ENCODE measurements at places on chromosomes 2 and 18.

- no peak for ATAC-seq
These were observed 218.3 kb downstream of the HAUS1 start for GRCh38 chr18:46322411-46322891.

DNA sequence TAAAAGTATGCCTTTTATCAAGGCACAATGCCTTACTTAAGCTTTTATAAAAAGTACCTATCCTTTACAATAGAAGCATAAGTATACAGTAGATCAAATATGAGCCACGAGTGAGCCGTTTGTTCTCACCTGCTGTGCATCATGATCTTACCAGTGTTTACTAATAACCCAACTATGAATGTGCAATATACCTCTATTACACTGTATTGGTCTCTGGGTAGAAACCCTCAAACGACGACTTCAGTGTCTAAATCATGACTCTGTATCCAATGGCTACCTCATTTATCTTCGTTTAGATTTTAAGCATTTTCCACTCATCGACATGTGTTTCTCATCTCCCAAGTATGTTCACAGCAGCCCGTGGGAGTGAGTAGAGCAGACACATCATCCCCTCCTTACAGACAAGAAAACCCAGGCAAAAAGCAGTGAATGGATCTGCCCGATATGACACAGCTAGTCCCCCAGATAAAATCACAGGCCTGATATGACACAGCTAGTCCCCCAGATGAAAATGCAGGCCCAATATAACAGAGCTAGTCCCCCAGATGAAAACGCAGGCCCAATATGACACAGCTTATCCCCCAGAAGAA is 279.8 kb downstream of the TNS1 start:
- no peak for ATAC-seq

- ATAC-seq, result no peak
These were observed 1.4 kb upstream of the MYCN start for GRCh38 chr2:15938803-15939555.

GRCh38 chr2:105776560-105776928 is 31.8 kb downstream of the NCK2 start:
- no peak for ATAC-seq

DNA sequence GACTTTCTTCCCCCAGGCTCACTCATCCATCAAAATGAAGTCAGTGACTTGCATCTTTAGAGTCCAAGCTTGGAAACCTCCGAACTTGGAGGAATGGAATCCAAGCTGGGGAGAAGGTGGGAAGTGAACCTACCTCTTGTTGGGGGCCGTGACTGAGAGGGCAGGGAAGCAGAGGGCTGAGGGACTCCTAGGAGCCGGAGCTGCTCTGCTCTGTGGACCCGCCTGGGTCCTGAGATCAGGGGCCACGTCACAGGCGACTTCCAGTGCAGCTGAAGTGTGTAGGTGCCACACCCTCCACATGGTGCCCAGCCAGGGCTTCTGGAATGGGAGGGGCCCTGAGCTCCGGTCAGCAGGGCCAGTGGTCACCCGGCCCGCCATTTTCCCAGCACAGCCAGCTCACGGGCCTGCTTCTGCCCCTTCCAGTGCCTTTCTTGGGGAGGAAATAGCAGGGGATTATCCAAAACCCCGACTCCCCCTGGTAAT is 63.4 kb upstream of the OTOS start:
- ATAC-seq, result no peak

DNA sequence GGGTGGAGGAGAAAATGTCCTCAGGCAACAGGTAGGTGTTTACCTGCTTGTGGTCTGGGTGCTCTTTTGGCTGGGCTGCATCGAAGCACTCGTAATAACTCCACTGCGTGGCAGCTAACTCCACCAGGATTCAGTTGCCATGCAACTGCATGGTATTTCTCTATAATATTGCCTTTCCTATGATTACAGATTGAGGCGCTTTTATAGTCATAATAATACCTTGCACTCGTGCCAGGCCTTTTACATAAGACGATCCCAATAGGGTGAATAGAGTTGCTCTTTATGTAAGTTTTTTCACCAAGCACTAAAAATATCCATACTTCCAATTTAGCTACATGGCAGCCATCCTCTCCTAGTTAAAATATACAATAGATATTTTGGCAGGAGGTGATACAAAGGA is 19.7 kb upstream of the NYAP2 start:
- ATAC-seq, result no peak

DNA sequence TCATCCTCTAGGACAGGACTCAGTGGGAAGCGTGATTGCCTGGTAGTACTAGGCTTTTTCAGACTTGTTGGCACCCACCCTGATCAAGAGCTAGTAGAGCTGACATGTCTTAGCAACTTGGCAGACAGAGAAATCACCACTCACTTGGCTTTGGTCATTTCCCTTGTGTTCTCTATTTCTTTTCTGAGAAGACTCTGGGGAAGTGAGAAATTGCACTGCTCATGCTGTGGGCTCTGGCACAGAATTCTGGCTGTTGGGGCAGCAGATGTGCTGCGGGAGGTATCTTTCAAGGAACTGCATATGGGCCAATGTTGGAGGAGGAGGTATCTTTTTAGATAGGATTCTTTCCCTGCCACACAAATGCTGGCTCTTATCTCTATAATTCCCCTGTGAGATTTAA is 529.1 kb upstream of the MEX3C start:
- ATAC-seq, result no peak

DNA sequence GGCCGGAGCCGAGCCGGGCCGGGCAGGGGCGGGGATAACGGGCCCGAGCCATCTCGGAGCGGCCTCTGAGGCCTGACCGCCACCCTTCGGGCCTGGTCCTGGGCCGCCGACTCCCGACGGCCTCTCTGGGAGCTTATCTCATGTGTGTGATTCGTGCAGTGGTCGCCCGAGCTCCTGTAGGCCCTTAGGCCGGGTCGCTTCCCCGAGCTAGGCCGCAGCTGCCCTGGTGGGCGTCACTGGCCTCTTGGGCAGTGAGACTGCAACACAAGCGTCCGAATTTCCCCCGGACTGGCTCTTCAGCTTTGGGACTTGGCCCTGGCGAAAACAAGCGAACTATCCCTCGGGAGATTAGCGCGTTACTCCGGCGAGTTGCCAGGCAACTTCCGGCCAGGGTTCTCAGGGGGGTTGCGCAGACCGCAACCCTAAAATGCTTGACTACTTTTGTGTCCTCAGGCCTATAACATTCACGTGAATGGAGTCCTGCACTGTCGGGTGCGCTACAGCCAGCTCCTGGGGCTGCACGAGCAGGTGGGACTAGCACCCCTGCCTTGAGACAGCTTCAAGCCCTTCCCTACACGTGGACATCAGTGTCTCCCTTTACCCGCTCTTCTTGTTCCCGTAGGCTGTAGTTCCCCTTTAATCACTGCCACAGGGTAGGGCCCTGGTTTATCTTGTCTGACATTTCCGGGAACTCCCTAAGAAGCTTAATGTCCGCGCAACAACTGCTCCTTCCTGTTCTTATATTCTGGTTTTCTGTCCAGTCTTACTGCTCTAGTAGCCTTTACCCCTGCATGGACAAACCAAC is 602 bp downstream of the SNX17 start:
- ATAC-seq, result peak; percentile 26

DNA sequence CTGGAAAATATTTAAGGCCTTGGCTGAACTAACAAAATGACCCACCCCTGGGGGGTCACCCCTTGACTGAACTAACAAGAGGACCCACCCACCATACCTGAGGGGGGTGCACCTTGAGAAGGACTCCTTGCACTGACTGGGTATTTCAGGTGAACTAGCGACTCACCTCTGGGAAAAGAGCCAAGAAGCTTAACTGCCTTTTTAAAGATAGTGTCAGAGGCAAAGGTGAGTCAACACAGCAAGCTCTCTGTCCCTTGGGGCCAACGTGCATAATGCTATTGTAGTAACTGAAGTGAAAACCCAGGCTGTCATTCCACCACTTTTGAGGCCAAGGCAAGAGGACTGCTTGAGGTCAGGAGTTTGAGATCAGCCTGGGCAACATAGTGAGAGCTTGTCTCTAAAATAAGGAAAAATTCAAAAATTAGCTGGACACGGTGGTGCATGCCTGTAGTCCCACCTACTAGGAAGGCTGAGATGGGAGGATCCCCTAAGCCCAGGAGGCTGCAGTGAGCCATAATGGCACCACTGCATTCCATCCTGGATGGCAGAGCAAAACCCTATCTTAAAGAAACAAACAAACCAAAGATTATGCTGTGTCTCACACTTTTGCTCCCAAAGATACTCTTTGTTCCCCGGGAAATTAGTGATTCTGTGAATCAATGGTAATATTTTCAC is 36.4 kb upstream of the ZCCHC2 start:
- ATAC-seq, result no peak

- ATAC-seq, result no peak
These were observed 13.5 kb downstream of the GPR39 start for GRCh38 chr2:132429941-132430573.

DNA sequence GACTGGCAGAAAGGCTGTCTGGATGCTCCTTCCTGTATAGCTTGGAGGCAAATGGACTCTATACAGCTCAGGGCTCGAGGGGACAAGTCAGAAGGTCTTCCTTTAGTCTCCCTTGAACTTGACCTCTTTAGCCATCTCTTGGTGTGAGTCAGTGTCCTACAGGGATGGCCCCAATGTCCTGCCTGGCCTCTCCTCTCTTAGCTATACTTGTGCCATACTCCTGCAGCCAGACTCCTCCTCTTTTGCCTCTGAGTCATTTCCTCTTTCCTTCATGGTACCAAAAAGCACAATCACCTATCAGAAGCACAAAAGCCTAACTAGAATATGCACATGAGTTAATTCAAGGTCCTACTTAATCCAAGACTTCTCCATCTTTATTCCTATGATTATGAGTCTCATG is 112.7 kb downstream of the XRCC5 start:
- no peak for ATAC-seq

DNA sequence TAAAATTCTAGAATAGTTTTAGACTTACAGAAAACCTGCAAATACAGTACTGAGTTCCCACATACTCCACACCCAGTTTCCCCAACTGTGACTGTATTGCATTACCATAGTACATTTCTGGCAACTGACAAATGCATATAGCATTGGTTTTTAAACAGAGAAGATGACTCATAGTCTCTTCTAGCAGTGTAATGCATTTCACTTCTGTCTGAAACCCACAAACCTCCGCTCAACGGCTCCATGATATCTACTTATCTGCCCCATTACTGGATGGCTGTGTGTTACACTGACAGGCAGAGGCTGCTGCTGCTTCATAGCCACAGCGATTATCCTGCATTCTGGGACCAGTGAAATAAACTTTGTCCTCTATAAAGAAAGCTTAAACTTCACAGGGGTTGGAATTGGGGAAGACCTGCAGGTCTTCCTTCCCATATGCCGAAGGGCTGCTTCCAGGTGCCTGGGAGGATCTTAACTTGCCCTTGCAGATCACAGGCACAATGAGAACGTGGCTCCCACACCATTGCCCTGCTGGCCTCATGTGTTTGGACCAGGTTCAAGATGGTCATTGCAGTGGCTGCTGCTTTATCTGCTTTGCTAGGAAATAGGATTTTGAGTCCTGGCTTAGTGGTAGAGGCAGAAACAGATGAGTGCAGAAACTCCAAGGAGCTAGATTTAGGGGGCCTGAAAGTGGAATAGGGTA is 742.6 kb upstream of the HS6ST1 start:
- ATAC-seq, result no peak

DNA sequence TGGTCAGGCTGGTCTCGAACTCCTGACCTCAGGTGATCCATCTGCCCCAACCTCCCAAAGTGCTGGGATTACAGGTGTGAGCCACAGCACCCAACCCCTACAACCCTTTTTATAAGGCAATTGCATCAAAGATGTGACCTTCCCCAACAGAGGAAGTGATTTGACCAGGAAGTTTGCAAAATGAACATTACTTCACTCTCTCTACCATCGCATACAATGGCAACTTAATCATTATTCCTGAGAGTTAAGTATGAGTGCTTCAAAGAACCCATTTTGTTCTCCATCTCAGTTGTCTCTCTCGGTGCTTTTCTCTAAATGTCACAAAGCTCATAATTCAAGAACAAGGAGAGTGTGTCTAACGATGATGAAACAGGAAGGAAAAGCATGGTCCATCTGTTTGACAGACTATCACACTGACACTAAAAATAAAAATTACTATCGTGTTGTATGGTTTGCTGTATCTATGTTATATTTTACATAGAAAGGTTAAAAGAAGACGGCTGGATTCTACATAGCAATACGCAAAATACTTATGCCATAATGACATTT is 18.1 kb upstream of the CREG2 start:
- ATAC-seq, result no peak

DNA sequence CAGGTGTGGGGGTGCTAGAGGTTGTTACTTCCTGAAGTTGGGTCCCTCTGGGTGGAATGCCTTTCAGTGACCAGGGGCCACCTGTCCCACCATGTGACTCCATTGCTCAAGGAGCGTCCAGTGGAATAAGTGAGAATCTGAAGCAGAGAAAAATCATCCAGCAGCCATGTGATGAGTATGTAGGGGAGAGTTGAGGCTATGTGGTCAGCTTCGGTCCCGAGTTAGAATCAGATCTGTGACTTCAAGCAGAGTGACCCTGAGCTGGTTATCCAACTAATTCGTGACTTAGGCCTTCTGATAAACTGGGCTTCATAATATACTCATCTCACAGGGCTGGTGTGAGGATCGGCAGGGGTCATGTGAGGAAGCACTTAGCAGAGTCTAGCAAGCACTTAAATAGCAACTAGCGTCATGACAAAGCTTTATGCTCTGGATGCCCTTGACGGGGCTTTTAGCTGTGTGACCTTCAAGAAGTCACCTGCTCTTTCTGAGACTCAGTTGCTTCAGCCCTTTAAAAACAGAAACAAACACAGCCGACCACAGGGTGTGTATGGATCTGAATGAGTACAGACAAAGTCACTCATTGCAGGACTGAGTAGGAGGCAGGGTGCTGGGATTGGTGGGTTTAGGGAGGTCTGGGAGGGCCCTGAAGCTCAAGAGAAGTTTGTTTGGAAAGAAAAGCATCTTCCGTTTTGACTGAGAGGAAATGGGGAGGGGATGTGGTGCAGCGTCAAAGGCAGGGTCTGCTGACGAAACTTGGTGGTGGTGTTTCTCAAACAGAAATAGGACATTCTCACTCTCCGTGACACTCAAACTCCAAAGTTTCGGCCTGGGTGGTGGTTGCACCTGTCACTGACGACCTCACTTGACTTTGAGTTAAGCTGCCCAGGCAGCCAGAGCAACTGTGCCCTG is 264.0 kb upstream of the CXCR4 start:
- ATAC-seq, result no peak

GRCh38 chr2:63581298-63581961 is 6.8 kb downstream of the WDPCP start:
- peak; percentile 53 for ATAC-seq

GRCh38 chr2:46847726-46848412 is 67.7 kb downstream of the MCFD2 start:
- ATAC-seq, result peak; percentile 22

DNA sequence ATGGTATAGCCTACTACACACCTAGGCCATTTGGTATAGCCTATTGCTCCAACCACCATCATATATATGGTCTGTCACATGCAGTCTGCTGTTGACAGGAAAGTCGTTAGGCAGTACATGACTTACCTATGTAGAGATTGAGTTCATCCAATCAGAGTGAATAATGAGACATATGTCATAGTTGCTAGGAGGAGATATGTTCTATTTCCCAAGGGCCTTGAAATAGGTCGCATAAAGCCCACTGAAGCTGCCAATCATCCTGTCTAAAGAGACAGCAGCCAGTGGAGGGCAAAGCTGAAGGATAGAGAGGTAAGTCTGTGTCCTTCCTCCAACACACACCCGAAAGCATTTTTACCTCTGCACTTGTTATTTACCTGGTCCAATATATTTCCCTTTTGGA is 263.4 kb downstream of the PTPRM start:
- no peak for ATAC-seq
